ENCODE measurements at places on chromosomes 2 and 18.
A peak's percentile ranks its signal among the peaks of the same experiment; 100 is the strongest.

GRCh38 chr2:169509955-169510354 is 453 bp downstream of the KLHL41 start:
- no peak for DNase-seq

DNA sequence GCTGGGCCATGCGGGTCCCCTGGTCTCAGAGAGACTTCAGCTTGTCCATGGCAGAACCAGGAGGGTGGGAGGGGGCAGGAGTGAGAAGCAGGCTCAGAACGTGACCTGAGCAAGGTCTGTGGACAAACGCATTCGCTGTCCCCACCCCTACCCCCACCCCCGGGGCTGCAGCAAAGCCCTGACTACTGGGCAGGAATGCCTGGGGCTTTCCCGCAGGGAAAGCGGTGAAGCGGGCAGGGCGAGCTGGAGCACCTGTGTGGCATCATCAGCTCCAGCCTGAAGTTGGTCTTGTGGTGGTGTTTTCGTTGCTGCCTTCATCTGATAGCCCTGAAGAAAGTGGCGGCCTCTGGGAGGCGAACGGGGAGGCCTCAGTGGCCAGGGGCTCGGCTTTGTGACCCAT is 26.1 kb upstream of the ALKAL2 start:
- DNase-seq = no peak

GRCh38 chr2:54928719-54929118 is 121.5 kb downstream of the RTN4 start:
- DNase-seq = no peak

- no peak for DNase-seq
These were observed 20.1 kb downstream of the TMEM177 start for GRCh38 chr2:119699016-119699606.

DNA sequence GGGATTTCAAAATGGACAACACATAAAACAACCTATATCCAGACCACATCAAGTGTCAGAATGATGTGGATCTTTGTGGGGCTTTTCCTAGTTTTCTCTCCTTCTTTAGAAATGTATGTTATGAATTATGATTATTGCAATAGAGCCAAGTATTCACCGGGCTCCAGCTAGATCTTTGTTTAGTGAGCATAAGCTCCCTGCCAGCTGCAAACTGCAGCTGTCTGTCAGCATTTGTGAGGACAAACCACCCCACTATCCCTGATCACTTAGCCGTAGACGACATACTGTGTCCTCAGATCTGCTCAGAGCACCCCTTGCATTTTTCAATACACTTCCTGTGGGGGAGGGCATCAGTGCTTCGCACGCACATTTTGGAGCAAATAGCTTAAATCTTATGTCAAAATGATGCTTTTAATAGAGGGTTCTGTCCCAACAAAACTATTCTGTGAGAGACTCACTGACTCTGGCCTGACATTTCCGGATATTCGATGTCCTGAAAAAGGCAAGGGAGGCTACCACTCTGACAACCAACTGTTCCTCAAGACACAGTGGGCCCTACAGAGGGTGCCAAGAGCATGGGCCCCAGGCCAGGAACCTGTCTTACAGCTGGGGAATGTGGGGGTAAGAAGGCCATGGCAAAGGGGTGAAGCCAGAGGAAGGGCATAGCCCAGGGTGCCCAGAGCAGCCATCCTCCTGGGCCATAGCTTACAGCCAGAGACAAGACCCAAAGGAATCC is 346.0 kb downstream of the ARHGAP15 start:
- DNase-seq = peak; percentile 39

DNA sequence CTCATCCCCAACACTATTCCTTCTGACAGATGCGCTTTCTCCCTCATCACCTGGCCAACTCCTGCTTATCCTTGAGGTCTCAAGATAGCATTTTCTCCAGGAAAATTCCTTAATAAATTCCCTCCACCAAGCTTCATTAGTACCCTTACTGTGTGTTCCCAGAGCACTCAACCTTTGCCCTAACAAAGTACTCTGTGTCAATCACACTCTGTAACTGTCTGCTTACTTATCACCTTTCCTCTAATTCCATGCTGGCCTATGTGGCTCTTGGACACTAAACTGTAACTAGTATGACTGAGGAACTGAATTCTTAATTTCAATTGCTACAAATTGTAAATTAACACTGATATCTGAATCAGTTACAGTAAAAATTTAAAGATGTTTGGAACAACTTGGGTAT is 17.9 kb upstream of the NEUROD1 start:
- DNase-seq = no peak

Data from AG10803 (cell line).